ENCODE measurements at places on chromosomes 13 and 19. TPM values are rescaled to one million over a fixed set of nuclear protein-coding genes. Genes with fewer than 3 reads are reported as not detected.

- DNase-seq: no peak
Measured at GRCh38 chr19:35776102-35776788, 881 bp downstream of the ARHGAP33 start.

GRCh38 chr19:52722062-52723003 lies 12.5 kb downstream of the ZNF611 start:
- DNase-seq: no peak

GRCh38 chr19:31616031-31616430 lies 266.8 kb upstream of the TSHZ3 start:
- DNase-seq: no peak

DNA sequence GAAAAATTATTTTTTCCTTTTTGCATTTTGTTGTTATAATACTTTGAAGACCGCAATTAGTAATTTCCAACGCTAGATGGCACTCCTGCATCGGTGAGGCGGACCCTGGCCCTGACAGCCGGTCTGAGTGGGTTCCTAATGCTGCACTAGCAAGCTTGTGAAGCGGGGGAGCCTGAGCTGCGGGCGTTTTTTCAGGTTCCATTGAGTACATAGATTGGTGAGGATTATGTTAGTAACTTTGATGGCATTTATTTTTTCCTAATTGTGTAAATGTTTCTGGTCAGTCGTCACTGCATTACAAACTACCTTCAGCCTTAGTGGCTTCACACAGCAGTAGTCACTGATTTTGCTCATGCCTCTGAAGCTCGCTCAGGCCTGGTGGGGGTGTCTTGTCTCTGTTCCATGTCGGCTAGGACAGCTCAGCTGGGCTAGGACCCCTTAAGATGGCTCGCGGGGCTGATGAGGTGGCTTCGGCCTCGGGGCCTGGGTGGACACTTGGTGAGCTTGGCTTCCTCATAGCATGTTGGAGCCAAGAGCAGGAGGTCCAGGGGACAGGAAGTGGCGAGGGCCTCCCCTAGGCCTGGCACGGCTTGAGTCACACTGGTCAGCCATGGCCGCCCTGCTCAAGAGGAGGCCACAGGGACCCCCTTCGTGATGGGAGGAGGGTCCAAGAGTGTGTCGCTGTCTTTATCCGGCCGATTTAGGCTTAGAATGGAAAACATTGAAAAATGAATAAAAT lies 25.0 kb downstream of the ERCC5 start:
- peak; percentile 41 for DNase-seq

ATP7B gene
- 59.4 TPM for total RNA-seq

MEIS3 gene
- total RNA-seq: 25.5 TPM

COLGALT1 gene
- total RNA-seq: 54.3 TPM

RGL3 gene
- total RNA-seq: 284 TPM

BCAM gene
- 211 TPM for total RNA-seq
